ENCODE measurements at places on chromosomes 4 and X.

DNA sequence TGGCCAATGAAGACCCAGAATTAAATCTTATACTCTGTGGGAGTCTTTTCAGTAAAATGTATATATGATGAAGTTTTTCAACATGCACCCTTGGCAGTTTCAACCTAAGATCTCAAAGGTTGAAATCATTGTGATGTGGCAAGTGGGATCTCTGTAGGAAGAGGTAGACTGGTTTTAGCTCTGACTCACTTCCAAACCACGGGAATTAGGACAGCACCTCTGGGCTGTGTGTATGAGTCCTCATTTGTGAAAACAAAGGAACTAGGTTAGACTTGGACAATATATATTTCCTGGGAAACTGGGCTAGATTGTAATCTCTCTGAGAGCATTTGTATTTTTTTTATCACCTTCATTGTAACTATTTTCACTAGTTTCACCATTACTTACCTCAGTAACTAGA is 333.0 kb downstream of the ADGRL3 start:
- no peak for DNase-seq

- no peak for DNase-seq
Measured at GRCh38 chr4:24910499-24910898, 2.3 kb downstream of the CCDC149 start.

DNA sequence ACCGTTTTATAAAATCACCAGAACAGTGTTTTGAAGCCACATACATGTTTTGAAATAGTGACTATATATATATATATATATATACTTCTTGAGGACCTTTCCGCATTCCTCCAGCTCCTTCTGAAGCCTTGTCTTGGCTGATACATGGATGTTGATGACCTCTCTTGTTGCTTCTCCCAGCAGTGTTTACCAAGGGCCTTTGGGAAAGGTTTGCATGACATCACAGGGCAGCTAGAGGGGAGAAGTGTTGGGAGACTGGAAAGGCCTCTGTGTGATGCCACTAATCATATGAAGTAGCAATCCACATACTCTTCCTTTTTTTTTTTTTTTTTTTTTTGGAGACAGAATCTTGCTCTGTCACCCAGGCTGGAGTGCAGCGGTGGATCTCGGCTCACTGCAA is 22.5 kb downstream of the WDR44 start:
- no peak for DNase-seq

GRCh38 chr4:3385711-3386420 is 55.9 kb upstream of the HGFAC start:
- DNase-seq = no peak

- no peak for DNase-seq
Measured at GRCh38 chrX:107648332-107648731, 20.0 kb downstream of the PRPS1 start.

DNA sequence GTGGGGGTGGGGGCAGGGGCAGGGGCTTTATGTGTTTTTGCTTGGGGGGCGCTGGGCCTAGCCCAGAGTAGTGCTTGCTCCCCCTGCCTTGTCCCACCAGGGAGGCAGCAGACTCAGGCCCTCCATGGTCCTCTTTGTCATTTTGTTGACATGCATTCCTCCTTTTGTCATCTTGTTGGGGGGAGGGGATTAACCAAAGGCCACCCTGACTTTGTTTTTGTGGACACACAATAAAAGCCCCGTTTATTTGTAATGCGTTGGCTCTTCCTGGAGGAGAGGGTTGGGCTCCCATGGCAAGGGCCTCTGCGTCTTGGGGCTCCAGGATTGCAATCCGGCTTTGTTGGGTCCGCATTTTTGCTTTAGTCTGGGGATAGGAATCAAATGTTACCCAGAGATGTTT is 2.2 kb downstream of the EMD start:
- DNase-seq = no peak

- DNase-seq = no peak
Measured at GRCh38 chr4:168699224-168699878, 202.5 kb downstream of the PALLD start.

DNA sequence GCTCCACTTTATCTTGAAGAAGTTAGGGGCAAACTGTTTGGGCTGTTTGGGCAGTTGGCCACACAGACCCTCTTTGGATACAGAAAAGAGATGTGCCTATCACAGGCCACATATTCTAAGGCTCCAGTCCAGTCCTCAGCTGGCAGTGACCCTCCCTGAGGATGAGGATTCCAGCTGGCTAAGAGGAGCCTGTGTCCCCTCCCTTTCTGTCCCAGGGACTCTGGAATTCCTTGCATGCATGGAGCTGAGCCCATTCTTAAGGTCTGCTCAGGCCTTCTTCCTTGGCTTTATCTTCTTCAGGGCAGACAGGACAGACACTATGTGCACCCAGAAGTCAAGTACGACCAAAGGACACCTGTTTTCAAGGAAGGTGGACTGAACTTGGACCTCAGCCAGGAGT is 23.8 kb upstream of the GK2 start:
- DNase-seq = no peak

DNA sequence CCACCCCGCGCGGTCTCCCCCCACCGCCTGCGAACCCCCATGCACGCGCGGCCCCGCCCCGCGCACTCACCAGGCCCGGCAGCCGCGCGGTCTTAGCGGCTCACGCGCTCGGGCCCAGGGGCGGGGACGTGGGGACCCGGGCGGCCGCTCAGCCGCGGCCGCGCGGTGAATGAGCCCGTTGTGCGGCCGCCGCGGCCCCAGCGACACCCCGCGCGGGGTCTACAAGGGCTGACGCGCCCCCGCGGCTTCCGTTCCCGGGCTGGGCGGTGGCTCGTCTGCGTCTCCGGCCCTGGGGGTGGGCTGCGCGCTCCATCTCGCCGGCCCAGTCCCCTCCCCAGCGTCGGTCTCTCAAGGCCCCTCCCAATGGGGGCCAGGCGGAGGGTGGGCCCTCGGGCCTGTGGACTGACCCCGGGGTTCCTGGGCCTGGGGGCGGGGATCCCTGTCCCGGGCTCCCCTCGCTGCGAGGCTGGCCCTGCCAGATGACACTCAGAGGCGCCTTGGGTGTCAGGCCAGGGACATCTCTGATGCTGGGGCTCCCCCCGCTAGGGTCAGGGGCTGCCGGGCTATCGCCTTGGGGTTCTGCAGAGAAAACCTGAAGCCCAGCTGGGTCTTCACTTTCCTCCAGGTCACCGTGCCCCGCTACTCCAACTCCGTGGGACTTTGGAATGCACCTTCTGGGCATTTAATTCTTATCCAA is 4.3 kb upstream of the SLC26A1 start:
- DNase-seq = no peak

DNA sequence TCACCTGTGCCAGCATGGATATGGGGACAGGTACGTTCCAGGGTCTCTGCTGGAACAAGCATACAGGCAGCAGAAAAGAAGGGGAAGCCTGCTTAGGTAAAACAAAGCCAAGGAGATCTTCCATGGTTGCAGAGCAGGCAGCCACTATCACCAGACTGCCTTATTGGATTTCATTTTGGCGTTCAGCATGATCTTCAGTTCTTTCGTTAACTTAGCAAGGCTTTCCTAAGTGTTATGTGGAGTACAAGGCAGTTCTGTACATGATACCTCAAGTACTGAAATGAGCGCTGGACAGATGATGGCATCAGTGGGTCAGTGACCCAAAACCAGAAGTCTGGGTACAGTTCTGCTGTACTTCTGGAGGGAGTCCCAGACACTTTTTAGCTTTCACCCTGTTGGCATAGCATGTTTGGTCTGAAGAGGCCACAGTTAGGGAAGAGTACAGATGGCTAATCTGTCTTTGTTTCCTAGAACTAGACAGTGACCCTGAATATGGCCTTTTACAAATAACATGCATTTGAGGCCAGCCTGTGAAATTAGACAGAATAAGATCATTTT is 8.9 kb downstream of the SMIM20 start:
- DNase-seq = no peak

DNA sequence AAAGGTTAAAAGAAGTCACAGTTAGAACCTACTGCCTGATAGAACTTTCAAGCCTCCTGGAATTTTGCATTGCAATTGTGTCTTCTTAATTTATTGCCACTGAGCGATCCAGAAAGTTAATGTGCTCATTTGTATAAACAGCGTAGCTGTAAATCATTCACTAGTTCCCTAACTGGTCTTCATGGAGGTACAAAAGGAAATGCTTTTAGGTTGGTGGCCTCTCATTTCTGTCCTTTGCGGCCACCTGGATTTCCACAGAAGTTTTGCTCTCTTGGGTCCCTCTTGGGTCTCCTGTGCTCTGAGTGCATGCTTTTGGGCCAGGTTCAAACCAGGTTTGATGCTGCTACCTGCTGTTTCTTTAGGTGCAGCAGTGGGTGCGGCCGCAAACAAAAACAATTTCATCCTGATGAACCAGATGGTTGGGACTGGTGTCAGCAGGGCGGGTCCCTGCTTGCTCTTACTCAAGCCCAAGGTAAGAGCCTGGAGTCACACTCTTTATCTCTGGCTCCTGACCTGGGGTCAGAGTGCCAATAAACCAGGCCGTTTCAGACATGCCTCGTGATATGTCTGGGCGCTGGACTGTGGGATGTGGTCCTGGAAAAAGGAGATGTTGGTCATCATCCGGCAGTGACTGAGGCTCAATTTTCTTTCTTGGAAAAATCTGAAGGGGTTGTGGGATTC is 270.1 kb downstream of the PTTG2 start:
- DNase-seq = no peak

DNA sequence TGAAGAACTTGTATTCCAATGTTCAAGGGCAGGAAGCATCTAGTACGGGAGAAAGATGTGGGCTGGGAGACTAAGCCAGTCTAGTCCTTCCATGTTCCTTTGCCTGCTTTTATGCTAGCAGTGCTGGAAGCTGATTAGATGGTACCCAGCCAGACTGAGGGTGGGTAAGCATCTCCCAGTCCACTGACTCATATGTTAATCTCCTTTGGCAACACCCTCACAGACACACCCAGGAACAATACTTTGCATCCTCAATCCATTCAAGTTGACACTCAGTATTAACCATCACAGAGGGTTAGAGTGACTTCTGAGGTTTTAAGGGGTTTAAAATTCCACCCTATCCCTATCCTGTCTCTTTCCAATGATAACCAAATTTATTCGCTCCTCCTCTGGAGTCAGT is 6.5 kb downstream of the HMGN5 start:
- DNase-seq = no peak

GRCh38 chr4:26345565-26345938 is 24.7 kb downstream of the RBPJ start:
- DNase-seq = no peak

DNA sequence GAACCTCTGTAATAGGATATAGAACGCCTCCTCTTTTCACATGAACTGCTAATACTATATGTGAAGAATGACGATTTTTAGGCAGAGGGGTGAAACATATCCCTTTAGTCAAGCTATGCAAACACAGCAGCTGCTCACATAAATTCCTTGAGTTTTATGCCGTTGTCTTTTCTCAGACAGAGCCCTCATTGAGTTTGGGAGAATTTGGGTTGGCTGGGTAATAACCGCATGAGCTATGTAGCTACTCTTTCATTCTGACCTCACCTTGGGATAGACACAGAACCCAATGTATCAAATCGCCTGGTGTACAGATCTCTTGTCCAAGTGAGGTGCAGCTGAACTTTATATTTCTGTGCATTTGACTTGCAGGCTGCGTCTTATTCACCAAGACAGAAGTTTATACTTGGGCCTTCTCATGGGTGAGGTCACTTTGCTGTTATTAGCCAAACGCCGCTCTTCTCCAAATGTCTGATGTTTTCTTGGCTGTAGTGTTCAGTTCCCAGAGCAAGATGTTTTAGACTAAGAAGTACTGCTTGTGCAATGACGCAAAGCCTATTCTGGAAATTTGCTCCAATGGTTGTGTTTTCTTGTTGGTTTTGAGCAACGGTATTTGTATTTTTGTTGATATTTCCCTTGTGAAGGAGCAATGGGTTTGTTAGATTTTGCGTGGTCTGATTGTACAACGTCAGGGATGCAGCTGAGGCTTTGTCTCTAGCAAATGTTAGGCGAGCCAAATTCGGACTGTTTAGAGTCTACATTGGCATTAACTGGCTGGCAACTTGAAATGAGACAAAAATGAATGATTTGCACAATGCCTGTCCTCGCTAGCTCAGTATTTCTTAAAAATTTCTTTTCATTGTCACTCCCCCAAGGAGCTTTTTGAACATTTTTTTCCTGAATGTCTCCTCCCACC is 11.2 kb upstream of the SPARCL1 start:
- DNase-seq = no peak

DNA sequence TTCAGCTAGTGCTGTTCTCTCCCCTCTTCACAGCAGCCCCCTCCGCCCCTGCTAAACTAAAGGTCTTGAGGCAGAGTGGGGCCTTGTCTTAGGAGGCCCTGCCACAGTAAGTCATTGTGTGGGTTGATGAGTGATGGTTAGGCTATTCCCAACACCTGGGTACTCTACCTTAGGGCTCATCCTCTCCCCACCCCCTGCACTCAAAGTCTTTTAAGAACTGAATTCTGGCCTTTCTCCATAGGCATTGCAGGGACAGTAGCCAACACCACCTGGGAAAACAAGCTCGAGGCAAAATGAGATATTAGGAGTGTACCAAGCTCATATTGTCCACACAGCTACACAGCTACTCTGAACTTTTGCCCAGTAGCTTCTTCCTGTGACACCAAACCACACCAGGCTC is 42.5 kb downstream of the RAB40AL start:
- DNase-seq = no peak

DNA sequence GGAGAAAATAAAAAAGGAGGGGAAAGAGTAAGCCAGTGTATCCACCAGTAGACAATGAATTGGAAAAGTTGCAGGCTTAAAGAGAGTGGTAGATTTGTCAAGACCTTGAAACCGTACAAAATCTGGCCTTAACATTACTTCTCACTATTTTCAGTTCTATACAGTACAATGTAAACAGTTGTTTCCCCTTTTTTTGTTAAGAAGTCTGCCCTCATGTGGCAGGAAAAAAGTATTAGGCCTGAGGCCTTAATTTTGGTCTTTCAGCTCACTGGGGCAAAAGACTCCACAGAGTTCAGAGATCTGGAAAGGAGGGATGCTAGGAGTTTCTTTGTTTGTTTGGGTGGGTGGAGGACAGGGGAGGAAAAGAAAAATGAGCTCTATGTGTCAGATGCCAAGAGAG is 92.8 kb upstream of the CCDC160 start:
- no peak for DNase-seq

DNA sequence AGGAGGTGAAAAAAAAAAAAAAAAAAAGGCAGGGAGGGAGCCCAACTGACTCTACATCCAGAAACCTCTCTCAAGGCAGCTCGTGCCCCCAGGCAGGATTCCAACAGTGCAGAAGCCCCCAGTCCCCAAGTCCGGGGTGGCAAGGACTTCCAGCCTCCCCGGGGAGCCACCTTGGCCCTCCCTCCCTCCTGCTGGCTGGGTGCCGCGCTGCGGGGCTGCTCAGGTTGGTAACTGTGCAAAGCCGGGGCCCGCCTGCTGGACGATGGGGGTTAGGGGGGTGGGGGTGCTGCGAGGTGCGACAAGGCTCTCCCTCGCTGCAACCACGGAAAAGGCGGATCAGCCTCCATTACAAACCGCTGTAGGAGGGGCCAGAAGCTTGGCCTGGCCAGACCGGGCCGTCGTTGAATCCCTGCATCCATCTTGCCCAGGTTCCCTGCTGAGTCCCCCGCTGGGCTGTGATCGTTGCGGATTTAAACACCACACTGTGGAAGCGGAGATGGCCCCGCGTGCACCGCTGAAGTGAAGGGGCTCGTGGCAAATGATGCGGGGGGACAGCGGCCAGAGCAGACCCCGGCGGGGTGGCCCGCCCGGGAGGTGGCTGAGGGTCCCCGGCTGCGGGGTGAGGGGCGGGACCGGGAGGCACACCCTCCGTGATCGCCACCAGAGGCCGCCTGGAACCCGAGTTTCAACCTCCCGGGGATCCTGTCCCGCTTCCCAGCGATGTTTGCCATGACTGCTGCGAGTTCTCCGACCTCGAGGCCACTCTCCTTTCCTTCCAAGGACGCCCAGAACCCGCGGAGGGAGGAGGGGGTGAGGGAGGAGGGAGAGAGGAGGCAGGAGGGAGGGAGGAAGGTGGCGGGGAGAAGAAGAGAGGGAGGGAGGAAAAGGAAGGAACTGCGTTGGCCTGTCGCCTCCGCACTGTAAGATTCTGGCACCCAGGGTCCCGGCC is 58.0 kb upstream of the DDX3X start:
- peak; percentile 52 for DNase-seq
